ENCODE measurements at places on chromosomes 2 and 18.

- no peak for DNase-seq
Measured at GRCh38 chr2:221997100-221997499, 301.7 kb downstream of the PAX3 start.

DNA sequence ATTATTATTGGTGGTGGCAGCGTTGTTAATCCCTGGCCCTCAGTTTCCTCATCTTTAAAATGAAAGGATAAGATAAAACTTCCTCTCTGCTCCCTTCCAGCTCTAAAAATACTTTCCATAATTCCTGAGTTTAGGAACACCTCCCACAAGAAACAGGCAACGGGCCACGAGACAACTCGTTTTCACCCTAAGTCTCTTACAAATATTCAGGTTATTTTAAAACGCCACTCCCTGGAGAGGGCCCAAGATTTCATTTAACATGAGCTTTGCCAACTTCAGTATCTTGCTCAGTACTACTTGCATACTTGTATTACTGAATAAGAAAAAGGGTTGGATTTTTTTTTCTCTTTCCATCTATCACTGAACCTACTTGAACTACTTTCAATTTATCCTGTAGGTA lies 611.1 kb upstream of the FANCL start:
- DNase-seq, result no peak

- no peak for DNase-seq
Measured at GRCh38 chr2:207133820-207134519, 31.8 kb downstream of the KLF7 start.

DNA sequence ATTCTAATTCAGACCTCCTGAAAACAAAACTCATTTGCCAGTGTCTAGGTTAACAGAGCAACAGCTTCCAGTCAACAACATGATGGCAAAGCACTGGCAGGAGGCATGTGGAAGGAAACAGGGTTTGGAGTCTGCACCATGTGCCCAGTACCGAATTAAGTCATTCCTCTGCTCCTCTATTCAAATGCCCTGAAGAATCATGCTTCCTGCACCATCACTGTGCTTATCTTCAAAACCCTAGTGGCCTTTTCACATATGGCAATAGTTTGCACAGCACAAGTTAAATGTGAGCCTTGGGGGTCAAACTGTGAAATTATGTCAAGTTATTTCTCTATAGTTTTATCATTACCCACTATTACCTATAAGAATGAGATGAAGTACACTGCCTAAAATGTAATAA lies 75.4 kb upstream of the GRB14 start:
- no peak for DNase-seq

- no peak for DNase-seq
Measured at GRCh38 chr18:43952398-43952797, 675.1 kb upstream of the SYT4 start.

GRCh38 chr2:120345608-120346007 lies 328 bp upstream of the INHBB start:
- DNase-seq, result no peak

DNA sequence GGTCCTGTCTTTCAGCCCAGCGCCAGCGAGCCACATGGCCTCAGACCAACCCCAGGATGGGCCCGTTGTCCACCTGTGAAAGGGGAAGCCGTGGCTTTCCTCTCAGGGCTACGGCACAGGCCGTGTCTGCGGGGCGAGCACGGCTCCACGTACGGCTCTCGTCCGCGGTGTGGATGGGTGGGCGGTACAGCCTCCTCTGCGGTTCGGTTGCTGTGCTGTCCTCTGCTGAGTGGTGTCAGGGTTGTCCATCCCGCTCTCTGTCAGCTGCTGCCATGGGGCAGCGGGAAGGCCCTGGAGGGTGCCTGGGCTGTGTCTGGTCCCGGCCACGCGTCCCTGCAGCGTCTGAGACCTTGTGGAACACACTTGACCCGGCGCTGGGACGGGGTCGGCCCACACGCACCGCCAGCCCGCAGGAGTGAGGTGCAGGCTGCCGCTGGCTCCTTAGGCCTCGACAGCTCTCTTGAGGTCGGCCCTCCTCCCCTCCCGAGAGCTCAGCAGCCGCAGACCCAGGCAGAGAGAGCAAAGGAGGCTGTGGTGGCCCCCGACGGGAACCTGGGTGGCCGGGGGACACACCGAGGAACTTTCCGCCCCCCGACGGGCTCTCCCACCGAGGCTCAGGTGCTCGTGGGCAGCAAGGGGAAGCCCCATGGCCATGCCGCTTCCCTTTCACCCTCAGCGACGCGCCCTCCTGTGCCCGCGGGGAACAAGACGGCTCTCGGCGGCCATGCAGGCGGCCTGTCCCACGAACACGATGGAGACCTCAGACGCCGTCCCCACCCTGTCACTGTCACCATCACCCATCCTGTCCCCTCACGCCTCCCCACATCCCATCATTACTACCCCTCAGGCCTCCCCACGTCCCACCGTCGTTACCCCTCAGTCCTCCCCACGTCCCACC lies 128.7 kb downstream of the NFATC1 start:
- peak; percentile 38 for DNase-seq

GRCh38 chr2:144369416-144369815 lies 150.5 kb downstream of the ZEB2 start:
- no peak for DNase-seq

- DNase-seq, result no peak
Measured at GRCh38 chr18:50472941-50473340, 86.9 kb upstream of the MAPK4 start.

GRCh38 chr18:64994370-64994769 lies 756.4 kb upstream of the CDH7 start:
- DNase-seq, result no peak

DNA sequence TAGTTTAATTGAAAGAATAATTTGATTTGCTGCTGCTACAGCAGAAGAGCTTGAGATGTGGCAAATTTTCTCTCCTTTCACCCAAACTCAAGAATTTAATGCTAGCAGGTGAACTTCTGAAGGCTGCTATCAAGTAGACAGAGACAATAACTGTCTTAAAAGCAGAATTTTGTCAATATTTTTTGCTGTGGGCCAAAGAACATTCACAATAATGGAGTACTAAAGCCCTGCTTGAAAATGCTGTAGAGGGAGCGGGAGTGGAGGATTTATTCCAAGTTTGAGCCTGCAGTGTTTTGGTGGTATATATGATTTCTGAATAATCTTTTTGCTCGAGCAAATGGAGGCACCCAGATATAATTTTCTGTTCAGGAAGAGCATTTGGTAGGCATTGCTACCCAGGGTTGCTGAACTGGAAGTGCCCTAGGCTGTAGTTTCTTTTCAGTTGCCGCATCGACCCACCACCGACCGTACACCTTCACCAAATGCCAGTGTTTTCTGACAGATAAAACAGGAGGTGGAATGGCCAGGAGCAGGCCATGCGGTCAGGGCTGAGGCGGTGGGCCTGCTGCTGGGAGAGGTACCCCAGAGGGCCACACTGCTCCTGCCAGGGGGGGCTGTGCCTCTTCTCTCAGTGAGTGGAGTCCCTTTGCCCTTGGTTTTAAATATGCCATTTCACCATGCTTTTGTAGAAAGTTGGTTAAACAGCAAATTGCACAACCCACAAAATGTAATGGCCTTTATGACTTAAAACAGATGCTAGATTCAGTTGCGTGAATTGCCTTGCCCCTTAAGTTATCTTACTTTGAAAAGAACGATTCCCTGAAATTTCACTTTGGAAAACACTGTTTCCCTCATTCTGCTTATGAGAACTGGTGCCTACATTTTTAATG lies 36.4 kb downstream of the TSHZ1 start:
- no peak for DNase-seq

- DNase-seq, result no peak
Measured at GRCh38 chr2:218812096-218812815, 19.3 kb downstream of the PRKAG3 start.

GRCh38 chr2:190514676-190515075 lies 19.8 kb downstream of the NEMP2 start:
- DNase-seq, result no peak

GRCh38 chr2:159960414-159960813 lies 102.0 kb downstream of the PLA2R1 start:
- no peak for DNase-seq

DNA sequence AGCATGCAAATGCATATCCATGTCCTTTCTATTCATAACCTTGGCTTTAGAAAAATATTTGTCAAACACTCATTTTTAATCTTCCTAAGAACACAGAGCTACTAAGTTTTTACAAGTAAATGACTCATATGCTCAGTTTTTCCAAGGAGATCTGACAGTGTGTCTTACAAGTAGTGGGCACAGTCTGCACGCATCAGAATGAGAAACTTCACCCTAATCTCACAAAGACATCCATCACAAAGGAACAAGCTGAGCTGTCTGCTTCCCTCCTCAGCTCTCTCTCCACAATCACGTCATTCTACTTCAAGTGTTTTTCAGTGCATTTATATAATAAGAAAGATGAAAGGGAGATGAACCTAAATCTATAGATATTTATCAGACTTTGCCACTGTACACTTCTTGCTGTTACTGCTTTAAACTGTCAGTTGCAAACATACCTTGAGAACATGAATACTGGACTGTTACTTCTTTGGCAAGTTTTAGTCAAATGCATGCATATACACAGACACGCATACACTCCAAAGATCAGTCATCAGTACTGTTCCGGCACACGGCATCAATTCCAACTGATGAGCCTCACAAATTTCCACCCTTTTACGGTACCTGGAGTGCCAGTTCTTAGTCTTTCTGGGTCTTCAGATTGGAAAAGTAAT lies 75.7 kb downstream of the RBMS1 start:
- no peak for DNase-seq

DNA sequence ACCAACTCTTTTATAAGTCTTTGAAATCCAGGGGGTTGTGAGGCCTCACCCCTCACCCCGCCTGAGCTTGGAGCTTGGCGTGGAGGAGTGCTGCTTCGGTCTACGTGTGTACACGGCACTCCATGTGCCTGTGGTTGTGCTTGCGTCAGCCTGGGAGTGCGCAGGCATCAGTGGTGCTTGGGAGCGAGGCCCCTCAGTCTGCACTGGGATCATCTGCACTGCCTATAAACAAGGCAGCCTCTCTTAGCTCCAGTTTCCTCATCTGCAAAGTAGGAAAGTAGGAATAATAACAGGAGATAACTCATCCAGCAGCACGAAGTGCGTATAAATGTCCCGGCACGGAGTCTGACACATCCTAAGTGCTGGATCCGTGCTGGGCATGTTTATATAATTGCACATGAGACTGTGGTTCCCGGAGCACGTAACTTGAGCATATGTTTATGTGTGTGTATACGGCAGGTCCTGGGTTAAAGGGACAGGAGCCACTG lies 1.2 kb downstream of the GYPC start:
- DNase-seq, result peak; percentile 13

DNA sequence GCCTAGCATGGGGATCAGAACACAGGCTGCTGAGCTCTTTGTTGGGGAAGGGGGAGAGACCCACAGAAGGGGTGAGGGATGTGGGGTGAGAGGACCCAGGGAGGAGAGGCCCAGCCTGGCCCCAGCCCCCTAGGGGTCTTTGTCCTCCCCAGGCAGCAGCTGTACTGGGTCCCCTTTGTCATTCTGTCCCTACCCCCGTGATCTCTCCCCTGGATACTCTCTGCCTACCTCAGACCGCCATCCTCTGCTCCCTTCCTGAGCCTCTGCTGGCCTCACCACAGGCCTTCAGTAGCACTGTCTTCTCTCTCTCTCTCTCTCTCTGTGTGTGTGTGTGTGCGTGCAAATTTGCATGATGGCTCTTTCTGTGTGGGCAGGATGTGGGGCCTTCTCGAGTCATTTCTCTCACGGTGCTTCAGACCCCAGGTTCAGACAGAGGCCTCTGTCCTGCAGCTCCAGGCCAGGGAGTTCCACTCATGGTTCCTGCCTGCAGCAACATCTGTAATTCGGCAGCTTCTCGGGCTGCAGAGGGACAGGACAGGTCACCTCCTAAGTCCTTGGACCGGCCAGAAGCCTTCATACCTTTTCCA lies 1.4 kb downstream of the PSD4 start:
- peak; percentile 84 for DNase-seq

GRCh38 chr2:233795735-233796171 lies 17.6 kb downstream of the MROH2A start:
- DNase-seq, result no peak

All from CD4-positive, alpha-beta T cell treated with Interleukin-6 at 100 ng/mL for 8 hours (primary cell).